ENCODE measurements at places on chromosomes 7 and 10.

DNA sequence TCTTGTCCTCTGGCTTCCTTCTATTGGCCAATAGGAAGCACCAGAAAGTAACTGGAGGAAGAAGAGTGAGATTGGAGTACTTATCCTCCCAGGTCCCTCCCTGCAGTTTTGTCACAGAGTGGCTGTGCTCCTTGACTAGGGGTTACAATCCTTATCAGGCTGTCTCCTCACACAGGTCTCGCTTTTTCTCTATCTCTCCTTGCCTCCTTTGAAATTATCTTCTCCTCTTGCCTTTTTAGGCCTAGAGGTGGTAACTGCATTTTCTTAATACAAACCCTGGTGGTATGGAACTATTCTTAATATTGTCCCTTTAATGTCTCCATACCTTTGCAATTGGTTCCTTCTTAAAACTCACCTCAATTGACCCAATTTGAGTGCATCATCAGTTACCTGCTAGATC is 2.7 kb downstream of the PRSS37 start:
- DNase-seq = no peak

- no peak for DNase-seq
Measured at GRCh38 chr7:130736298-130736900, 2.4 kb upstream of the KLF14 start.

GRCh38 chr7:37351716-37352115 is 96.9 kb downstream of the ELMO1 start:
- no peak for DNase-seq

DNA sequence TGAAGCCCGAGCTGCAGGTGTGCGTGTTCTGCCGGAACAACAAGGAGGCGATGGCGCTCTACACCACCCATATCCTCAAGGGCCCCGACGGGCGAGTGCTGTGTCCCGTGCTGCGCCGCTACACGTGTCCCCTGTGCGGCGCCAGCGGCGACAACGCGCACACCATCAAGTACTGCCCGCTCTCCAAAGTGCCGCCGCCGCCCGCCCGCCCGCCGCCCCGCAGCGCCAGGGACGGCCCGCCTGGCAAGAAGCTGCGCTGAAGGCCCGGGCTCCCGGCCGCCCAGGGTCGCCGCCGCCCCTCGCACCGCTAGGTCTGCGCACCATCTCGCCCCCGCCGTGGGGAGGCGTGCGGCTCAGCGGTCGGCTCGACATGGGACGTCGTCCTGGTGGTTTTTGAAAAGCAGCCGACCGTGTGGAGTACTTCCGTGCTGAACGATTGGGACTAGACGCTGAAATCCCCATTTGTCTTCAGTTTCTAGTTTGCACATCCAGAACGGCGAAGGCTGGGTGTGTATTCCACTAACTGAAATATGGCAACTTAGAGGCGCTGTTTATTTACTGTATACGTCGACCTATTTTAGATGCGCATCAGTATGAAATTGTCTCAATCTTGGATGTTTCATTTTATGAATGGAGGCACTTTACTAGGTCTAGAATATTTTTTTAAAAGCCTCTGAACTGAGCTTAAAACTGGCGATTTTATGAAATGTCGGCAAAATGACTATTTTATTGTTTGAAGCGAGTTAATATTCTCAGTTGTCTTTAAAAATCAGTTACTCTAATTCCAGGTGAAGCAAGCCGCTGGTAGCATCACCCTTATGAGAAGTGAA is 1.1 kb downstream of the NANOS1 start:
- DNase-seq = no peak

- no peak for DNase-seq
Measured at GRCh38 chr7:45258533-45259226, 101.1 kb downstream of the RAMP3 start.

DNA sequence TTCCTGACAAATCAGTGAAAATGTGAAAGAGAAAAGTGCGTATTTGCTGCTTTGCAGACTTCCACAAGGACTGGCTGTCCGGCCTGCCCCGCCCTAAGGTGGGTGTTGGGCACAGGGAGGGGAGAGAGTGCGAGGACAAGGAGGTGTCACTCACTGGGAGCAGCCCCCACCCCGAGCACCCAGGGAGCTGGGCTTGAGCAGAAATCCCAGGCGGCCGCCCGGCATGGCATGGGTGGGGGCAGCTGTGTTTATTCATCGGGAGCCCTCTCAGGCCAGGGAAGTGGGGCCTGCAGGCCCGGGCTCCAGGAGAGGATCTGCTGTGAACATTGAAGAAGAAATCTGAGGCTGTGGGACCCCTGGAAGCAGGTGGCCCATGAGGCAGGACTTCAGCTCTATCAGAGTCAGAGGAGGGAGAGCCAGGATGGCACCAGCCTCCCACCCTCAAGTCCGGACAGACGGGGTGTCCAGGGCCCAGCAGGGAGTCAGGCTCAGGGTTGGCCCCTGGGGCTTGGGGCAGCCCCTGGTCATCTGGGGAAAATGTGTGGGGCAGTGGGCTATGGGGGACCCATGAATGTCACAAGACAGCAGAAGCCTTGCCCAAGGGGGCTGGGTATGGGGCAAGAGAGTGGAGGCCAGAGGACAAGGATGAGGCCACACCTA is 164.4 kb upstream of the PPP2R2D start:
- no peak for DNase-seq

- no peak for DNase-seq
Measured at GRCh38 chr7:117164620-117165019, 158.2 kb downstream of the WNT2 start.

GRCh38 chr7:12643001-12643643 is 44.3 kb upstream of the ARL4A start:
- no peak for DNase-seq

DNA sequence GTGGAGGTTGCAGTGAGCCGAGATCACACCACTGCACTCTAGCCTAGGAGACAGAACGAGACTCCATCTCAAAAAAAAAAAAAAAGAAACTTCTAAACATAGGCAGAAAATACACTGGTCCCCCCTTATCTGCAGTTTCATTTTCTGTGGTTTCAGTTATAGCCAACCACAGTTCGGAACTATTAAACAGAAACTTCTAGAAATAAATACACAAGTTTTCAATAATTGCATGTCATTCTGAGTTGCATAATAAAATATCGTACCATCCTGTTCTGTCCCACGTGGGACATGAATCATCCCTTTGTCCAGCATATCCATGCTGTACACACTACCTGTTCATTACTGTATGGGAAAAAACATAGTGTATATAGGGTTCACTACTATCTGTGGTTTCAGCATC is 8.0 kb downstream of the XRCC2 start:
- no peak for DNase-seq

- no peak for DNase-seq
Measured at GRCh38 chr7:128450409-128450808, 5.3 kb upstream of the HILPDA start.

DNA sequence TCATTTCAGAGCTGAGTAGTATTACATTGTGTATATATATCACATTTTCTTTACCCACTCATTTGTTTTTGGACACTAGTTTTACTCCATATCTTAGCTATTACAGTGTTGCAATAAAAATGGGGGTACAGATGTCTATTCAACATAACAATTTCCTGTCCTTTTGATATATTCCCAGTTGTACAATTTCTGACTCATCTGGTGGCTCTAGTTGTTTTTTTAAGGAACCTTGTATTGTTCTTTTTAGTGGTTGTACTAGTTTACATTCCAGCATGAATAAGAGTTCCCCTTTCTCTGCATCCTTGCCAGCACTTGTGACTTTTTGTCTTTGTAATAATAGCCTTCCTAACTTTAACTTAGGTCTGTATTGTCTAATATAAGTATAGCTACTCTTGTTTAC is 739.9 kb downstream of the XPNPEP1 start:
- no peak for DNase-seq

DNA sequence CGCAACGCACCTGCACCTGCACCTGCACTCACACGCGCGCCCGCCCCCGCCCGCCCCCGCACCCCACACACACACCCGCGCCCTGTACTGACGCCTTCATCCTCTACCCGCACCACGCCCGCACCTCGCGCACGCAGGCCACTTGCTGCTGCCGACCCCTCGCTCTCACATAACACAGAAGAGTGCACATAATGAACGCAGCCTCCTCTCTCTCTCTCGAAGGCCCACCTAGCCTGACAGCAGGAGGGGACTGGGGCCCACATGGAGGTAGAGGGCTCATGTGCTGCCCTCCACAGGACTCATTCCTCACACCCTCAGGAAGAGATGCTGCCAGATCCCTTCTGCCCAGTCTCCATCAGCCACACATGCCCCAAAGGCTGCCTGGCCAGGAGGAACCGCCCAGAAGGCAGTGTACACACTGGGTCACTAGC is 432 bp upstream of the CAMK2B start:
- DNase-seq = no peak

DNA sequence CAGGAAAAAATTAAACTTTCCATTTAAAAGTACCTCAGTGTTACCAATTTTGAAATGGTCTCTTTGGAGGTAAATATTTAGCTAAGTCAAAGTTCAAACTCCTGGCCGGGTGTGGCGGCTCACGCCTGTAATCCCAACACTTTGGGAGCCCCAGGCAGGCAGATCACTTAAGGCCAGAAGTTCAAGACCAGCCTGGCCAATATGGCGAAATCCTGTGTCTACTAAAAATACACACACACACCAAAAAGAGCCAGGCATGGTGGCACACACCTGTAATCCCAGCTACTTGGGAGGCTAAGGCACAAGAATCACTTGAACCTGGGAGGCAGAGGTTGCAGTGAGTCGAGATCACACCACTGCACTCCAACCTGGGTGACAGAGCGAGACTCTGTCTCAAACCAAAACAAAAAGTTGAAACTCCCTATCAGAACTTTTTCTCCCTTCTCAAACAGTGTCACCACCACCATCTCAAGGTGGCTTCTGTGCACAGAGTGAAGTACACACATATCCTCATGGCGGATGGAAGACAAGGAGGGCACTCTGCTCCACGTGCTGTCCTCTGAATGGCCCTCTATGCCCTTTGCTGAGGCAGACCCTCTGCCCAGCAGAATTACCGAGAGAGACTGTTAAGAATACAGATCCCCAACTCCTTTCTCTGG is 11.7 kb upstream of the PIK3CG start:
- DNase-seq = no peak

GRCh38 chr10:29610876-29611647 is 23.7 kb downstream of the SVIL start:
- DNase-seq = no peak

GRCh38 chr10:124713679-124714255 is 30.4 kb downstream of the FAM53B start:
- no peak for DNase-seq

GRCh38 chr10:24344695-24345463 is 135.9 kb downstream of the KIAA1217 start:
- DNase-seq = no peak

DNA sequence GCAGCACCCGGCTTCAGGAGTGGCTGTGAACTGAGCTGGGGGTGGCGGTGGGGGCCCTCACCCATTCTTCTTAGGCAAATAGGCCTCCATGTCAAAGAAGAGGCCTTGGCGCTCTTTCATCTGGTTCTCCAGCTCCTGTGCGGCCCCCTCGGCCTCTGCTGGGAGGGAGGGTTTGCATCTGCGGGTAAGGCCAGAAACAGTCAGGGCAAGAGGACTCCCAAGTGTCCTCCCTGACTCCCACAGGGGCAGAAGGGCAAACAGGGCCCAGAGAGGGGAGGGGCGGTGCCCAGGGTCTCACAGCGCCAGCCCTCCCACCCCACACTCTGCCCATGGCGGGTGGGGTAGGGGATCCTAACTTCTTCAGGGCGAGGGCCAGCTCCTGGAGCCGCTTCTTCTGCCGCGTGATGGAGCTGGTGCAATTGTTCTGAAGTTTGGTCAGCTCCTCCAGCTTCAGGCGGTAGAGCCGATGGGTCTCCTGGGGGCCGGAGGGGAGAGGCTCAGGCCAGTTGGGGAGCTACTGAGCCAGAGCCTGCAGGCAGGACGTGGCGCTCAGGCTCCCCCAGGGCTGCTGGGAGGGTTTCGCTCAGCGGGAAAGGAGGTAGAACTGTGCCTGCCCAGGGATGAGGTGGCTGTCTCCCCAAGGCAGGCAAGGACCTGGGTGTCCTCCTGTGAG is 2.2 kb downstream of the TMEM120A start:
- DNase-seq = no peak

DNA sequence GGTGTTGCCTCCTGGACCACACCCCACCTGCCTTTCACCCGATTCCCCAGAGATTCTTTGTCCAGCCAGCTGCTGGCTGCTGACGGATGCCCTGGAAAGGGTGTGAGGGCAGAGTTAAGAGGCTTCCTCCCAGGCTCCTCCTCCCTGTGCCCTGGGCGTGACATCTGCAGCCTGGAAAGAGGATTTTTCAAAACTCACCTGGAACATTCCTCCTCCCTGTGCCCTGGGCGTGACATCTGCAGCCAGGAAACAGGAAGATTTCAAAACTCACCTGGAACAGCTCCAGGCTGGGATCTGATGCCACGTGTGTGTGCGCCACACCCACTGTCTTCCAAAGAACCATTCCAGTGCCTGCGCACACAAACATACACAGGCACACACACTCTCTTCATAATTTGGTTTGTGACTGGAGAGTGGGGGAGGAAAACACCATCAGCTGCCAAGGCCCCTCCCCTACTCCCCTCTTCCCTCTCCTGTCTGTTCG is 5.2 kb downstream of the MARVELD1 start:
- DNase-seq = no peak

DNA sequence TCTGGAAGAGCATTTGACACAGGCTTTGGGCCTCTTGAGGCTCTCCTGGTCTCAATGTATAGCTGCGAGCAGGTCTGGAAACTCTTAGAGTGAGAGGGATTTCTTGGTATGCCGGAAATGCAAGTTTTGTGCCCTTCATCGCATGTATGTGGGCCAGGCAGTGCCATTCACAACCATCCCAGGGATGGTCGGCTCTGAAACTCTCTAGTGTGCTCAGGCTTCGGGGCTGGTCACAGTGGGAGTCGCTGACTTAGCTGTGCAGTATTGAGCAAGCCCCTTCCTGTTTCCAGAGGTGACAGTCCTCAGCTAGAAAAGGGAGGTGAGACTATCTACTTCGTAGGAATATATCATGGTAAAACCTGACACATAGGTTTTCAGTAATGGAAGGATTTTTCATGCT is 2.0 kb upstream of the AOAH start:
- no peak for DNase-seq

GRCh38 chr7:71286336-71286735 is 154.4 kb downstream of the GALNT17 start:
- DNase-seq = no peak

DNA sequence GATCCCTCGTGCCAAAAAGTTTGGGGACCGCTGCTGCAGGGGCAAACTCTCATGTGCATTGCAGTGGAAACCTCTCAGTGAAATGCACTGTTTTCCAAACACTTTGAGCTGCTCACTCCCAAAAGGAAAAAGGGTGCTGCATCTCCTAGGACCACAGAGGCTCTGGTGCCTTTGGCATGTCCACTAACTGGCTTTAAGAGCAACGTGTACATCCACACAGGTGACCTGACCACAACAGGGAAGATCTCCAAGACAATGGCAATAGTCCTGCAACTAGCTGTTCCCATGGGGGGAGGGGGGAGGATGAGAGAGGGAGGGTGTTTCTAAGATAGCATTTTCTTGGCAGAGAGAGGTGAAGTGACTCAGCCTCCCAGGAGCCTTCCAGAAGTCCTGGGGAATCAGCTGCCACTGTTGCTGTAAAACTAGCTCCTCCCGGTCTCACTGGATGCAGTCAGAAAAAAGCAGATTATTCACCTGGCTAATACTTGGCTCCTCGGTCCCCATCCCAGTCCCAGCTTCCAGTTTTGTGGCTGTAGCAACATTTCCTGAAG is 181.7 kb downstream of the HECW1 start:
- no peak for DNase-seq

Measured in glomerular endothelial cell (primary cell).